CD4-positive, alpha-beta T cell treated with Interferon gamma for 1 hour (primary cell): ENCODE measurements at places on chromosomes 1 and 21.

DNA sequence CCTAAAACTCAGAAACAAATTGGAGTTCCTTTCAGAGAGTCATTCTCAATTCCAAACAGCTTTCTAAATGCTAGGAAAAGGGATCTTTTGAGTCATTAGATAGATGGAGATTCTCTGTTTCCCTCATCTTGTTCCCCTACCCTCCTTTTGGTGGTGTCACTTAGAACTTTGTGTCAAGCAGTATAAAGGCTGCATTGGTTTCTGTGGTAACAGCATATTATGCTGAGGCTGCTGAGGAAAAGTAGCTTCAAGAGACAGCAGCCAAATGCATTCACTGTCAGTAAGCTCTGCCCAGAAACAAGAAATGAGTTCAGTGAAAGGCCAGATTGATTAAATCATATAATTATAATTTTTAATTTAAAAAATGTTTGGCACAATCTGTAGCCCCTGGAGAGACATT is 144.1 kb downstream of the LRRC40 start:
- DNase-seq, result no peak

DNA sequence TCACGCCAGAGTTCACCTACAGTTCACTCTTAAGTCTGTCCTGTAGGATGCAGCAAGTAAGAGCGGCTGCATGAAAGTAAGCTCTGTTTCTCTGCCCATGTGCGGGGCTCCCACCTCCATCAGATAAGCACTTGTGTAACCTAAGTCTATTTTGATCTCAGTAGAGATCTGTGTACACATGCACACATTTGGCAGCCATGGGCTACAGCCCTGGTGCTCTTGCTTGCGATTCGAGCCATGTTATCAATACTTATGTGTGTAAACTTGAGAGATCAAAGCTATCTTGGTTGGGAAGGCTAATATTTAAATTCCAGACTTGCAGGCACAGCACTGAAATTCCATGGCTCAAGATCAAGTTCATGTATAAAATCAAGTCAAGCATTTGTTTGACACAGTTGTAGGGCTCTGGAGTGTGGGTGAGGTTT is 244.7 kb upstream of the FGGY start:
- DNase-seq, result no peak

GRCh38 chr1:28782011-28782410 is 30.0 kb upstream of the OPRD1 start:
- DNase-seq, result no peak

DNA sequence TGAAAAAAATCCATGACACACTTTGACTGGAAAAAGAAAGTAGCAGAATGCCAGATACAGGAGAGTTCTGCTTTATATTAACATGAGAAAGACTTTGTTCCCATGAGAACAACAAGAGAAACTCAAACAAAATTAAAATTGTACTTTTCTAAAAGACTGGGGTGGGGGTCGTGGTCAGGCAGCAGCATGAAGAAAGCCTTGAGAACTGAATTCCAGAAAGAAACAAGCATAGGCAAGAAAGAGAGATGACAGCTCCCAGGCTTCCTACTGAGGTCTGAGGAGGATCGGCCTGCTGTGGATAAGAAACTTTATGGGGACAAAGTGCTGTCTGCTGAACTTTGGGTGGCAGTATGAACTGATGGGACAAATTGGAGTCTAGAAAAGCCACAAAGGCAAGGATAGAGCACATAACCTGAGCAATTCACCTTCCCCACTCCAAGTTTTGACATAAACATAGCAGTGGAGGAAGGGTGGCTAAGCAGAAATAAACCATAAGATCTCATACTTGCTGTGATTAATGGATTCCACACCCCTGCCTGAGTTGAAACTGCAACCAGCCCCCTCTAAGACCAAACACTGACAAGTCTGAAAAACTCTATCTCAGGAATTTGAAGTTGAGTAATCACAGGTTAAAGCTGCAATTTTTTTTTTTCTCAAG is 43.7 kb downstream of the COL6A1 start:
- DNase-seq, result no peak

GRCh38 chr21:17501107-17502006 is 11.5 kb upstream of the CXADR start:
- no peak for DNase-seq

- no peak for DNase-seq
These were observed 4.5 kb downstream of the MROH7 start for GRCh38 chr1:54645806-54646676.

DNA sequence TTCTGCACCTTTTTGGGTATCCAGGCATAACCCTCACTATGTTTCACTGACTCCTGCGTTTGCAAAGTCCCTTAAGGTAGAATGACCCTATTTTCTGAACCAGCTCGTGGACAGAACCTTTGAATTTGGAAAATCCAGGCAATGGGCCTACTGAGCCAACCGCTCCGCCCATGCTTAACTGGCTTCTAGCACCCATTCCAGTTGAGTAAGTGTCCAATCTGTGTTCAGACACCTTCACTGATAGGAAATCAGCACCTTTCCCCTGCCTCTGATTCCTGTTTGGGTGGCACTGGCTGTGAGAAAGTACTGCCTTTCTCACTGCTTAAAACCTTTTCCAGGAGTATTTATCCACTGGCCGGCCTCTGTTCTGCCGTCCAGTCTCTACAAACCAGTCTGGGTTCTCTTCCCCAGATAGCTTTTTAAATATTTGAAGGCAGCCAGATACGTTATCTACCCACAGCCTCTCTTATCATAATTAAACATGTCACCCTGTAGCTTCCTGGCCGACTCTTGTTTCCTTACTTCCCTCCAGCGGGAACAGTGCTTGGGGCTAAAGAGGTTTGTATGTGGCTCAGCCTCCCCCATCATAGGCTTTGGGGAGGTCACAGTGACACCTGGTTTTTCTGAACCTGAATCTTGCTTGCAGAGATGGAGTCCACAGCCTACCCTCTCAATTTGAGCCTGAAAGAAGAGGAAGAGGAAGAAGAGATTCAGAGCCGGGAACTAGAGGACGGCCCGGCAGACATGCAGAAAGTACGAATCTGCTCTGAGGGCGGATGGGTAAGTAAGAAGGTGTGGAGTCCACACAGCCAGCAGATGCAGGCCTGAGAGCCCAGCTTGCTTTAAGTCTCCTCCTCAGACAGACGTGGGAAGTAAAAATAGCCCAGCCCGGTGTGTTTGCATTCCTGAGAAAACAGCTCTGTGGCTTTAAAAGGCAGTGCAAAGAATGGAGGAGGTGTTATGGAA is 1.3 kb downstream of the POGK start:
- DNase-seq, result no peak

DNA sequence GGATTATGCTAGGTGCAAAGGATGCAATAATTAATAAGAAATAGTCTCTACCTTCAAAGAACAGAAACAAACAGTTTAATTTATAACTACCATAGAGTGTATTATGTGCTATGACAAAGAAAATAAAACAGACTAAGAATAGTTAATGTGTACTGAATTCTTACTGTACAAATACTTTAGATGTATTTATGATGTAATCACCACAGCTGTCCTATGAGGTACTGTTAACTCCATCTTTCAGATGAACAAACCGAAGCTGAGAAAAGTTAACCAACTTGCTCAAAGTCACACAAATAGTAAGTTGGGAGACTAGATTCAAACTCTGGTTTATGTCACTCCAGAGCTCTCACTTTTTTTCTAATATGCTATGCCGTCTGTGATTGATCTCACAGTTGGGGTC is 77.0 kb upstream of the FGGY start:
- no peak for DNase-seq

DNA sequence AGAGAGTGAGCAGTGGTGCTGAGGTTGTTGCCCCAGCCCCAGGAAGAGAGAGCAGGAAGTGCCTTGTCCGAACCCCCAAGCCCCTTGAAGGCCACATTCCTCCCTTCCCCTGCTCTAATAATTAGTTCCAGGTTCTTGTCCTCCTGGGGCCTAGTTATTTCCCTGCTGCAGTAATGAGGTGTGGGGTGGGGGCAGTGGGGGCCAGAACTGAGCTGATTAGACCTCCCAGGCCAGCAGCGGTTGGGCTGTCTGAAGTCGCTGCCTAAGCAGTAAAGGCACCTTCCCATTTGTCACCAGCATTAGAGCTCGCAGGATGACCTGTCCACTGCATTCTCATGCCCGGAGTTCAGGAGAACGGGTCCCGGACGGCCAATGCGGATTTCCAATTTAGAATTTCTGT is 186.5 kb upstream of the CSF3R start:
- no peak for DNase-seq

GRCh38 chr1:57719274-57719673 is 295.4 kb upstream of the DAB1 start:
- no peak for DNase-seq

DNA sequence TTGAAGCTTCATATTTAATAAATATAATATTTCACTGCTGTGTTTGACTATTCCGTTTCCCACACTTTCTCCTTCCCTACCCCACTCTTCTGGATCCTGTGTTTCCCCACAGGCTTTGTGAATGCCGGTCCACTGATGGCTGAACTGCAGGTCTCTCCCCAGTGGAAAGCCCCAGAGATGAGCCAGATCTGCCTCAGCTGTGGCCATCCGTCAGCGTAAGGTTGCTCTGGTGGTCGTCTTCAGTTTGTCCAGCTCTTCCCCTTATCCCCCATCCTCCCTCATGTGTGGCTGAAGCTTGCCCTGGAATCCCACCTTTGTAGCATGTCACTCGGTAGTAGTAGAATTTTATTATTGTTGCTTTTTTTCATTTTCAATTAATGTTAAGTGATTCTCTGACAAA is 11.4 kb downstream of the SMAP2 start:
- DNase-seq, result no peak

DNA sequence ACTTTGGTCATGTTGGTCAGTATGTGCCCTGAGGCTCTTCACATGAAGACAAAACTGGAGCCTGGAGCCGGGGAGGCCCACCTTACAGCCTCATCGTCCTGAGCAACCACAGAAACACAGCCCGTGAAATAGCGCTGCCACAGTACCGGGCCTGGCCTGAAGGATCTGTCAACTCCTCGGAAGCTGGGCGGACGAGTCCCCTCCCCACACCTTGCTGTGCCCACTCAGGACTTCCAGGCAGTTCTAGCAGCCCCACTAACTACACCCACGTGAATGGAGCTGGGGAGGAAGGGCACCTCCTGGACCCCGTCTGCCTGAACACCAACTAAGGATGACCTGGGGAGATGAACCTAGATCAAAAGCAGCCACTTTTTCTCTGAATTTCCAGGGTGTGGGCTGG is 24.7 kb downstream of the SDE2 start:
- DNase-seq, result no peak

DNA sequence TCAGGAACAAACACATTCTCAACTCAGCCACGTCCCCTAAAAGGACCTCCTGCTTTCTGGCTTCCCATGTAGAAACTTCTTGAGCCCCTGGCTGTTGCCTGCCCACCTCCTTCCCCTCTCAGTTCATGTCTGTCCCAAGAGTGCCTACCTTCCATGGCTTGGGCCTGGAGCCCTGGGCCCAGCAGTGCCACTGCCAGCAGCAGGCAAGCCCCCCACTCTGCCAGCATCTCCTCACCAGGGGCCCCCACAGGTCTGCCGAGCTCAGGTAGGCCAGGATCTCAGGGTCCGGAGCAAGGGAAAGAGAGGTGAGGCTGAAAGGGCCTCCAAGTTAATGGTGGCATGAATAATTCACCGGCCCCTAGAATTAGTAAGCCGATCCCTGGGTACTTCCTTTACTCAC is at the start of gene CDCP2:
CDCP2 (minus strand) TSS at position 305 of the 400 bp plus-strand sequence; CDS start at position 227, 78 bp downstream.
- no peak for DNase-seq

- DNase-seq, result no peak
These were observed 71.0 kb downstream of the MAB21L3 start for GRCh38 chr1:116182019-116182714.

GRCh38 chr1:113963281-113963906 is 15.9 kb upstream of the OLFML3 start:
- no peak for DNase-seq

- DNase-seq, result no peak
These were observed 48.2 kb upstream of the EPB41 start for GRCh38 chr1:28865997-28866650.

DNA sequence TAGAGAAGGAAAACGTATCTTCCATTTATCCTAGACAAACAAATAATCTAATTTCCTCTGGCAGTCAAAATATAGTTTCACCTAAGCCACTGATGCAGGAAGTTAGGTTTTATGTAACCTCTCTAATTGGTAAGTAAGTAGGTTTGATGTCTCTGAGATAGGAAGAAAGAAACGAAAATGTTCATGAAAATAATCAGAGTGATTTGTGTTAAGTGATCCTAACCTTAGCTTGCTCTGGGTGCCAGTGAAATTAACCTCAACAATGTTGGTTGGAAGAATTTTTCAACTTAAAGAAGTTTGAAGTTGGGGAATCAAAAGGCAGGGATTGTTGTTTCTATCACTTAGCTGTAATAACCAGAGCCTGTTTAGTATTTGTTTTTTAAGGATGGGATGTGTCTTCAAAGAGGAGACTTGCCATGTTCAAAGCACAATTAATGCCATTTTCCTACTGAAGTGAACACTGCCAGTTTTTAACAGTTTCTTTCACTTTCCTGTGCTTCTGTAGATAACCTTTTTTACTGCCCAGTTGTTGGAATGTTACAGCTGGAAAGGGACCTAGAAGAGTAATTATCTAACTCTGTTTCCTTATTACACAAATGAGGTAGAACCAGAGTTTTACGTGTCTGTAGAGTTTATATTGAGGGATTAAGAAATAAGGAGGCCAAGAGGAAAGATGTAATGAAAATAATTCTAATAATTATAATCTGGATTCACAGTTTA is 18.4 kb downstream of the HIPK1 start:
- no peak for DNase-seq

- DNase-seq, result no peak
These were observed 31.6 kb downstream of the LHX4 start for GRCh38 chr1:180261524-180262155.

DNA sequence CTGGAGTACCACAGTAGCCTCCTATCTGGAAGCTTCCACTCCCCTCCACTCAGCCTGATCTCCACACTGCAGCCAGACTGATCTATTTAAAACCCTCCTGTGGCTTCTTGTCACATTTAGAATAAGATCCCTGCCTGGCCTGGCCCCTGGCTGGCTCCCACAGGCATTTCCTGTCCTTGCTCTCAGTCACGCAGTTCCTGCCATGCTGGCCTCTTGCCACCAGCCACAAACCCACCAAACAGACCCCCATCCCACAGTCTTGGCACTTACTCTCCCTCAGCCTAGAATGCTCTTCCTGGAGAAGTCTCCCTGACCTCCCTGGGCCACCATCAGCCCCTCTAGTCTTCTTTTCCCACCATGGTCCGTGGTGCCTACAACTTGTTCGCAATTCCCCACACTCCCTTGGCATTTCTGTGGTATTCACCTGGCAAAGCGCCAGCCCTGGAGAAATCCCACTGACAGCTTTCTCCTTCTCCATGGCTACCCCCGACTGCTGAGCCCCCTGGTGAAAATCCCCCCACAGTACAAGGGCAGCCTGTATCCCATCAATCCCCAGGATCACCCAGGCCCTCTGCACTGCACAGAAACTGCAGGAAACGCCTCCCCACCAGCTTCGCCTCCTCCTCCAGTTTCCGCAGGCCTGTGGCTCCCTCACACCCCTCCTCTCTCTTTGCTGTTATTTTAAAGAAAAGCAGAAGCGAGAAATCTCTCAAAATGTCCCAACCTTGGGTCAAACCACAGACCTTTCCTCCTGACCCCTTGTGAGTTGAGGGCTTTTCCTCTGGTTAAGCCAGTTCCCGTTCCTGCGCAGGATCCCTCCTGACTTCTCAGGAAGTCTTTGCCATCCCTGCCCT is 94.5 kb downstream of the SYT2 start:
- peak; percentile 39 for DNase-seq
